ENCODE measurements at places on chromosomes 6 and 20. TPM values are rescaled to one million over a fixed set of nuclear protein-coding genes. Genes with fewer than 3 reads are reported as not detected.

EEF1A2 gene
- 0.33 TPM for total RNA-seq

TNF gene
- 0.59 TPM for total RNA-seq

TBXT gene
- total RNA-seq, result not detected

NFATC2 gene
- total RNA-seq, result under 0.01 TPM

ACSS1 gene
- total RNA-seq, result 1.1 TPM

MYT1 gene
- total RNA-seq, result not detected

KCNQ2 gene
- not detected for total RNA-seq

C6orf132 gene
- 10.3 TPM for total RNA-seq

ADTRP gene
- 74.0 TPM for total RNA-seq
